ENCODE measurements at places on chromosomes 2 and 18.

DNA sequence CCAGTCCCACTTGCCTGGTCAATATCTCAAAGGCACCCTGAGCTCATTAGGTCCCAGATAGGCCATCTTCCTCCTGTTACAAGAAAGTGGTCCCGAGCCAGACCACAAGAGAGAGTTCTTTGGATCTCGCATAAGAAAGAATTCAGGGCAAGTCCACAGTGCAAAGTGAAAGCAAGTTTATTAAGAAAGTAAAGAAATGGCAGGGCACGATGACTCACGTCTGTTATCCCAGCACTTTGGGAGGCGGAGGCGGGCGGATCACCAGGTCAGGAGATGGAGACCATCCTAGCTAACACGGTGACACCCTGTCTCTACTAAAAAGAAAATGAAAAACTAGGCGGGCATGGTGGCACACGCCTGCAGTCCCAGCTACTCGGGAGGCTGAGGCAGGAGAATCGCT lies 10.8 kb upstream of the SMAD7 start:
- no peak for DNase-seq

DNA sequence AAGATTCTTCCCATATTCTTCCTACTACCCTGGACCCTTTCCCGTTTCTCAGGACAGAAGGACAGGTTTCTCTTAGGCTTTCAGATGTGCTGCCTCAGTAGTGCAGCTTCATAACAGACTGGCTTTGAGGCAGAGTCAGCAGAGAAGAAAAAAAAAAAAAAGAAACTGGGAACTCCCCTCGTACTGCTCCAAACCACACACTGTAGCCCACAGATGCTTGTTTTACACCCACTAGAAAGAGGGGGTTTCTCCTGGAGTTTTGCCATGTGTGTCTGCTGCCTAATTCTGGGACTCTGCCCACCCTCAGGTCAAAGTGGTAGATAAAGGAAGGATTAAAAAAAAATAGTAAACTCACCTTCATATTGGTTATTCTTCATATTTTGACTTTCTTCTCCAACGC lies 95.9 kb downstream of the NCOA1 start:
- no peak for DNase-seq

DNA sequence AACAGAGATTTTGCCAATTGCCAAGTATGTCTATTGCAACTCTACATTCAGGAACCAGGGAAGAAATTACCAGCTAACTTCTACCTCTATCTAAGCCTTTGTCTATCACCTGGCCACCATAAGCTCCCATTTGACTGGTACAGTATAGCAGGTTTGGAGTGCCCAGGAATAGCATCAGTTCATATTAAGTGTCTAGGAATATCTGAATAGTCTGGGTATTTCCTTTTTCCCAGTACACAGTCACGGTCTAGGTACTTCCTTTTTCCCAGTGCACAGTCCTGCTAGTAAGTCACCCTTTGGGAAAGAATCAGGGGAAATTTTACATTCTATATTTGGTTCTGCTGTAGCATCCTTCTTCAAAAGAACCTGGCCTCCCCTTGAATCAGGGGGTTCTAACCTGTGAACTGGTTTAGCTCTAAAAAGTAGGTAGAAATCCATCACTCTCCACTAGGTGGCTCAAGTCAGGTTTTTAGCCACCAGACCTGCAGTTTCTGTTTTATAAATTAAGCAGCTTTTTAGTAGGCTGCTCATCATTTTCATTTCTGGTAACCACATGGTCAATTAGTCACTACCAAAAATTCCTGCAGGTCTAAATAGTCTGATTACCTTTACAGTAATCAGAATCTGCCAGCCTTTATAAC lies 49.3 kb upstream of the DNAJC10 start:
- peak; percentile 7 for DNase-seq

- no peak for DNase-seq
Observed at GRCh38 chr18:71809711-71810110, 734.4 kb downstream of the CBLN2 start.

GRCh38 chr2:25677877-25678276 lies 4.5 kb upstream of the DTNB start:
- DNase-seq = no peak

GRCh38 chr18:25814841-25815458 lies 275.5 kb downstream of the SS18 start:
- no peak for DNase-seq

- no peak for DNase-seq
Observed at GRCh38 chr2:182559623-182560022, 132.8 kb upstream of the PDE1A start.

All from CD4-positive, alpha-beta T cell treated with Interleukin-1 beta for 1 hour (primary cell).